T follicular helper cell (primary cell): ENCODE measurements at places on chromosomes 16 and 17.
A peak's percentile ranks its signal among the peaks of the same experiment; 100 is the strongest.

DNA sequence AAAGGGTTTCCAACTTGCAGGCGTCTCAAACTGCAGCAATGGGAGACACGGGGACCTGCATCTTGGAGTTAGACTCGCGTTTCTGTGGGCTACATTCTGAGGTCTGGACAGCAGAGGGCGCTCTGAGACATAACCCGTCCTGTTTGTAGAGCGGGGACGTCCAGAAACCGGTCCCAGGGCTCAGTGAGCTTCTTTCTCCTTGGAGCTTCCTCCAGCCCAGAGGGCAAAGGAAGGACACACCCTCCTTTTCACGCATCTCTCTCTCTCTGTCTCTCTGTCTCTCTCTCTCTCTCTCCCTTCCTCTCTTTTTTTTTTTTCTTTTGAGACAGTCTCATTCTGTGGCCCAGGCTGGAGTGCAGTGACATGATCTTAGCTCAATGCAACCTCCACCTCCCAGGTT lies 19.8 kb downstream of the COX4I1 start:
- DNase-seq = peak; percentile 73

- no peak for DNase-seq
Observed at GRCh38 chr17:68498479-68499326, 13.5 kb upstream of the PRKAR1A start.

- DNase-seq = no peak
Observed at GRCh38 chr16:29743827-29744531, 1.8 kb downstream of the C16orf54 start.

GRCh38 chr17:16950488-16950887 lies 21.4 kb downstream of the TNFRSF13B start:
- no peak for DNase-seq

DNA sequence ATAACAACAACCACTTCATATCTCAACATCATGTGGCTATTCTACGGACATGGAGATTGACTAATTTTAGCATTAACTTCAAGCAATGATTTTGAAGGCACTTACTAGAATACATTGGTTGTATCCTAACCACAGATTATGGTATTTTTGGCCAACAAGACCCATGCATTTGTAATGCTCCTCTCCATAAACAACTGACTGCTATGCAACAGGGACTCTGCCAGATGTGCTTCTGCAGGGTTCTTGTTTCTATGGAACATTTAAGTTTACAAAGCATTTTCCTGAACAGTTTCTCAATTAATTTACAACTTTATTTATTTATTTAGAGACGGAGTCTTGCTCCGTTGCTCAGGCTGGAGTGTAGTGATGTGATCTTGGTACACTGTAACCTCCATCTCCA lies 178.0 kb downstream of the PARN start:
- DNase-seq = no peak

DNA sequence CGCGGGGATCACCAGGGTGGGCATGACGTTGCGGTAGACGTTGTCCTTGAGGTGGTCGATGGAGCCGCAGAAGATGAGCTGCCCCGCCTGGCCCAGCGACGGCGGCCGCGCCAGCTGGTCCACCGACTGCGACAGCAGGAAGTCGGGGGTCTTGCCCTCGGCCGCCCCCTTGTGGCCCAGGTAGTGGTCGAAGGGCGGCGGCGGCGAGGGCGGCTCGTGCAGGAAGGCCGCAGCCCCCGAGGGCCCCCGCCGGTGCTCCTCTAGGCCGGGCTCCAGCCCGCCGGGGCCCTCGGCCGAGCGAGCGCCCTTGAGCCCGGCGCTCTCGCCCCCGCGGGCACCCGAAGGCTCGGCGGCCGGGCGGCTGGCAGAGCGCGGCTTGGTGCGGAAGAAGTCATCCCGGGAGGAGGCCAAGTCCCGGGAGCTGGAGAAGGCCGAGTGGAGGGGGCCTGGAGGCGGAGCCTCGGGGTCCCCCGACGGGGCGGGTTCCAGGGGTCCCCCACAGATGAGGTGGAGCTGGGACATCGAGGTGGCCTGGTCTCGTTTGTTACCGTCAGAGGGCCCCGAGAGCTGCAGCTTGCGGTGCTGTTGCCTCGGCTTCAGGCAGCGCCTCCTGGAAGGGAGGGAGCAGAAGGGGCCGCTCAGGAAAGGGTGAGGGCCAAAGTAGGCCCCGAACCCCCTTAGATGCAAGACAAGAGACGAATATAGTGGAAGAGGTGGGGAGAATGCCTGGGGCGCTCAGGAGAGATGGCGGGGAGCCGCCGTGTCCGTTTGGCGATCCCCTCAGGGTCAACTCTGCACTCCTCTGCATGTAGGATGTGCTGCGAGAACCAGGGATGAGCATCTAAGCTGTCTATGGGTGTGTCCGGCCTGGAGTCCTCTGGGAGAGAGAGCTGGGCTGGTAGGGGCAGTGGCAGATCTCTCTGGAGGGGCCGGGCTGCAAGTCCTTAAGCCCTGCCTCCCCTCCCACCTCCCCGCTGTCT lies 8.8 kb downstream of the FAM171A2 start:
- peak; percentile 44 for DNase-seq

DNA sequence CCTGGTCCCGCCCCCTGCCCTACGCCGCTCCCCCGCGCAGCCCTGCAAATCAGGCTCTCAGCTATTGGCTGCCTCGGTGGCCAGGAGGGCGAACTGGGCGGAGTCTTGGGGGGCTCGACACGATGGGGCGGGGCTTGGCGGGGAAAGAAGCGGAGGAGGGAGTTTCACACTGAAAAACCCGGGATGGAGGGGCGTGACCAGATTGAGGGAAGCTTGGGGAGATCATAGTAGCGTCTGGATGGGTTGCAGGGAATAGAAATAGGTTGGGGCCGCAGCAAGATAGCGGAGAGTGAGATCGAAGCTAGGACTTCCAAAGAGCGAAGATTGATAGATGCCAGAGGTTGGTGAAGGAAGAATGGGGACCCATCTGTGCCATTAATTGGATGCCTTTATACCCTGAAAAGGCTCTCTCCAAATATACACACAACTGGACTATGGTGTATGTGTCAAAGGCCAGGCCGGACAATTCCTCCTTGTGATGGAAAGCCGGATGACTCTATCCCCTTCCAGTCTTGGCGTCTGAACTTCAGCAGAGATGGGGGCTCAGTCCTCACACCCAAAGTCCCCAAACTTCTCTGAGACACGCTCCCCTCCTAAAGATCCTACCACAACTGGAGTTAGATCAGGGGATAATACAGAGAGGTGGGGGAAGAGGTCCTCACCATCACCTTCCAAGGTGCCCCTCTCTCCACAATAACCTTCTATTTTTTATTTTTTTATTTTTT lies 376 bp upstream of the STAC2 start:
- DNase-seq = no peak

DNA sequence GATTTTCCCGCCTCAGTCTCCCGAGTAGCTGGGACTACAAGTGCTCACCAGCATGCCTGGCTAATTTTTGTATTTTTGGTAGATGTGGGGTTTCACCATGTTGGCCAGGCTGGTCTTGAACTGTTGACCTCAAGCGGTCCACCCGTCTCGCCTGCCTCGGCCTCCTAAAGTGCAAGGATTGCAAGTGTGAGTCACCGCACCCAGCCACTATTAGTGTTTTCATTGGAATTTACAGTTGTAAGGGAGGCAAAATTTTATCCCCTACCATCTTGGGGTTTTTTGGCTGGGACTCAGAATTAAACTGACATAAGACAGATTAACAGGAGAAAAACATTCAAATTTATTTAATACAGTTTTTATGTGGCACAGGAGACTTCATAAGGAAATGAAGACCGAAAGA lies 12.3 kb upstream of the MYCBPAP start:
- DNase-seq = no peak

DNA sequence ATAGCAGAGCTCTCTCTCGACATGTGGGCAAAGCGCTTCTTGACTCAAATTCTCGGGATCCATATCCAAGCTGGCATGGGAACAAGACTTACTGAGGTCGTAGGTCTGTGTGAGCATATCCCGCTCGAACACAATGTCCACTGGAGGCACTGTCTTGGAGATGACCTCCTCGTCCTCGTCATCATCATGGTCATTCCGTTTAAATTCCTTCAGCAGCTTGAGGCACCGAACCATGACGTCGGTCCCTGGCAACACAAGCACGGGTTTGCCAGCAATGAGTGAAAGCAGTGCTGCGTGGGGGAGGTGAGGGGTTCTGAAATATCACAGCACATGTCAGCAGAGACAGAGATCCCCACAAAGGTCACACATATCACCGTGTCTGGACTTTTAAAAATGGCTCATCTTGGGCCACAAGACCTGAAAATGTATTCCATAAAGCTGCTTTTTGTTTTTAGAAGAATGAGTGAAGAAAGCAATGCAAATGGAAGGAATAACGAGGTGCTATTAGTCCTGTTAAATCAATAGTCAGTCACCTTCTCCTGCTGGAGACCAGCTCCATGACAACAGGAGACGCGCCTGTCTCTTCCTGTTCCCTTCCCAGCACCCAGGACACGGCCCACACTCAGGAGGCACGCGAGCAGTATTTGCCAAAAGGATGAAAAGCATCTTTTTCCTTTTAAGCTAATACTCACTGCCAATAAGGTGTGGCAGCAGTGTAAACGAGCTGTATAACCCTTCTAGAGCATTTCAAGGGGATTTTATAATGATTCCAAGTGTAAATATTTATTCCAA lies 37.9 kb downstream of the GTF3C1 start:
- no peak for DNase-seq

- DNase-seq = no peak
Observed at GRCh38 chr16:56608876-56609462, 585 bp downstream of the MT2A start.

- DNase-seq = no peak
Observed at GRCh38 chr17:76720941-76721340, 5.5 kb downstream of the JMJD6 start.

- no peak for DNase-seq
Observed at GRCh38 chr17:6867849-6868248, 36.3 kb upstream of the TEKT1 start.

GRCh38 chr16:54780266-54780665 lies 150.4 kb upstream of the IRX5 start:
- DNase-seq = no peak

DNA sequence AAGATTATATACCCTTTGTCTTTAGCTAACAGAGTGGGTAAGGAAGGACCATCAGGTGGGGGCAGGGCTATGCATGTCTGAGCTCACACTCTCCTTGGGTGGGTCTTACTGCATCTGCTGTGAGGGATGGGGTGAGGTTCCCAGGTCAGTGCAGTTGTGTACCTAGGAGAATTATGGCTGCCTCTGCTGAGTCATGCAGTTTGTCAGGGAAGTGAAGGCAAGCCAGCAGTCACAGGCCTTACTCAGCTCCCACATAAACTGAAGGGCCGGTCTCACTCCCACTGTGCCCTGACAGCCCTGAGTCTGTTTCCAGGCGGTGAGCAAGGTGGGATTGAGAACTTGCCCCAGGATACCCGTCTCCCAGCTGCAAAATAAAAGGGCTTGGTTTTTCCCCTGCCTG lies 328.6 kb downstream of the MAP2K6 start:
- no peak for DNase-seq

DNA sequence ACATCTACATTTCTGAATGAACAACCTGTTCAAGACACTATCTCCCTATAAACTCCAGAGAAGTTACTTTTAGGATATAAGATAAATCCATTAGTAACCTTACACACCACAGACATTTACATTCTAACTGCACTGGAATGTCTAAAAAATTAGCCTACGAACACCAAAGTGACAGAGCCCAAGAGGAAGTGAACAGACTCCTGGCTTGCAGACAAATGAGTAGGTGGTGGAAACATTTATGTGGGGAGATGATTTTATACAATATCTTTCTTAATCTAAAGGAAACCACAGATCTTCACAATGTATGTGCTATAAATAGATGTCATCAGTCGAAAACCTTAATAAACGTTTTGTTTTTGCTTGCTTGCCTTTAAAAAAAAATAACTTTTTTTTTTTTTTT lies 18.8 kb downstream of the ZNF652 start:
- no peak for DNase-seq

- no peak for DNase-seq
Observed at GRCh38 chr17:5770441-5771270, 186.3 kb upstream of the NLRP1 start.
